ENCODE measurements at places on chromosomes 2 and 18.

DNA sequence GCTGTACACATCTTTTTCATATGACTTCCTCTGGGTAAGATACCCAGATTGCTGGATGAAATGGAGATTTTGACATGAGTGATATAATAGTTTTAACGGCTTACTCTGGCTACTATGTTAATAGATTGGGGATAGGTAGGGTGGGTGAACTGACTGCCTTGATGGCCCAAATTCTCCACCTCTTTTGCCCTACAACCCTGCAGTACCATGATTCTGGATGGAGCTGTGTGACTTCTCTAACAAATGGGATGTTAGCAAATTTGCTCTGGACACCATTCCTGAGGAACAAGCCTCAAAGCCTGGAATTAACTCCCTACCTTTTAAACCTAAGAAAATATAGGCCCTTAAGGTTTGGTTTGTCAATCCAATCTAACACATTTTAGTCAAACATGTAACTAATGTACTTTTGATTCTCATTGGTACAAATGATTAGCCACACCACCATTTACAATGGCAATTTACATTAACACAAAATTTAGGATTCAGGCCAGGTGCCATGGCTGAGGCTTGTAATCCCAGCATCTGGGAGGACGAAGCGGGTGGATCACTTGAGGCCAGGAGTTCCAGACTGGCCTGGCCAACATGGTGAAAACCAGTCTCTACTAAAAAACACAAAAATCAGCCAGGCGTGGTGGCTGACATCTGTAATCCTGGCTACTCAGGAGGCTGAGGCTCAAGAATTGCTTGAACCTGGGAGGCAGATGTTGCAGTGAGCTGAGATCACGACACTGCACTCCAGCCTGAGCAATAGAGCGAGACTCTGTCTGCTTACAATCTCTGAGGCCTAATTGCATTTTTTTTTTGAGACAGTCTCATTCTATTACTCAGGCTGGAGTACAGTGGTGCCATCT, 12.8 kb downstream of the CLK1 start:
- no peak for DNase-seq

DNA sequence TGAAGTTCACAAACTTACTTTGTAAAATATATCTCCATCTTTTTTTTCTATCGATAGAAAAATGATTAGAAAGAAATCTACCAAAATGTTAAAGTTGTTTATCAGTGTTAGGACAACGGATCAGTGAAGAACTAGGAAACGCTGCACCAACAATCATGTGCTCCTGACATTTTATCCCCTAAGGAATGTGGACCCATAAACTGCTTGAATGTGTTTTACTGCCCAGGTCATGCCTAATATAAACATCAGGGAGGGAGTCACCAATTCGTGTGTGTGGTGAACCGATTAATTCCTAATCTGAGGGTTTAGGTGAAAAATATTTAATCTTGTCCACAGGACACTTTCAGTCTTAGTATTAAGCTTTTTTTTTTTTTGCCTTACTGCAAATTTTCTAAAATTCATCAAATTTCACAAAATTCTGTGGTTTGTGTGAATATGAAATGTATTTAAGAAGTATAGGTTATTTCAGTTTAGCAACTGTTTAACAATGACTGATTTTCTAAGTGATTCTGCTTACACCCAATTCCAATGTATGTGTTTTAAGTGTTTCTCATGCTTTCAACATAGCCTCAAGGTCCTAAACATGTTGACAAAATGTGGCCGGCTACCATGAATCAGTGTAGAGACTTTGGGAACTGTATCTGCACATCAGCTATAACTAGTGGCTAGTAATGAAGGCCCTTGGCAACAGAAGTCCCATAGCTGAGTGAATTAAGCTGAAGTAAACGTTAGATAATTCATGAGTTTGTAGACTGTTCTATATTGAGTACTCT, 11.1 kb upstream of the KIDINS220 start:
- no peak for DNase-seq

GRCh38 chr2:54321047-54321446, 65.0 kb upstream of the TSPYL6 start:
- no peak for DNase-seq

GRCh38 chr2:222284466-222284865, 14.3 kb downstream of the PAX3 start:
- no peak for DNase-seq

- DNase-seq: no peak
These were observed 71.0 kb downstream of the TMEM182 start for GRCh38 chr2:102832789-102833188.

- no peak for DNase-seq
These were observed 324.7 kb downstream of the NRXN1 start for GRCh38 chr2:50707196-50707595.

DNA sequence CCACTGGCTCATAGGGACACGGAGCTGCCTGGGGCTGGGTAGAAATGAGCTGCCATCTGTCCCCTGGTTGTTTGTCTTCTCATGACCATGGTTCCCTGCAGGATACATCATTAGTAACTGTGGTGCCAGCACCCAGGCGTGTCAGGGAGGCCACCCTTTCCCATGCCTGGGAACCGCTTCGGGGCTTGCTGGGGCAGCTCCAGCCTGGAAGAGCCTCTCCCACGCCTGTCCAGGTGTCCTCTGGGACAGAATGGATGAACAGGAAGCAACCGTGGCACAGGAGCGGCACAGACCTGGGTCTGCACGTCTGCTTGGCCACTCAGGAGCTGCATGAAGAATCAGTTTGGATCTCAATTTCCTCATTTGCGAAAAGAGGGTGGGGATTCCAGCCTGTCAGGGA, 34.8 kb downstream of the SDC1 start:
- DNase-seq: no peak

GRCh38 chr2:237688081-237688480, 60.7 kb downstream of the LRRFIP1 start:
- no peak for DNase-seq

- DNase-seq: no peak
These were observed 31.1 kb downstream of the DOK1 start for GRCh38 chr2:74585406-74586185.

GRCh38 chr2:143833015-143833660, 686.8 kb downstream of the ZEB2 start:
- DNase-seq: no peak

DNA sequence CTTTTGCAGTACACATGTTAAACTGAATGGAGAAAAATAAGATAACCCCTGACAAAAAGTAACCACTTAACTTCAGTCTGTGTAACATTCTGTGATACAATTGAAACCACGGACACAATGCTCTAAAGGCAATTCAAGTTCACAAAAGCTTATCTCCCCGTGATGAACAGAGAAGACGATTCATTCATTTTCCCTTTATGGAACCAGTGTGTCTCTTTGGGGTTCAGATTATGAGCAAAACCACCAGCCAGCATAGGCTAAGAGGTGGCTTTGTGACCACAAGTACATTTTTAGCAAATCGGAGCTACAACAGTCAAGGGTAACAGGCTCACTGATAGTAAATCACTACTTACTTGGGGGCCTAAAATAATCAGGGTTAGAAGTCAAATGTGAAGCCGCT, 120.6 kb upstream of the SMAD7 start:
- no peak for DNase-seq

DNA sequence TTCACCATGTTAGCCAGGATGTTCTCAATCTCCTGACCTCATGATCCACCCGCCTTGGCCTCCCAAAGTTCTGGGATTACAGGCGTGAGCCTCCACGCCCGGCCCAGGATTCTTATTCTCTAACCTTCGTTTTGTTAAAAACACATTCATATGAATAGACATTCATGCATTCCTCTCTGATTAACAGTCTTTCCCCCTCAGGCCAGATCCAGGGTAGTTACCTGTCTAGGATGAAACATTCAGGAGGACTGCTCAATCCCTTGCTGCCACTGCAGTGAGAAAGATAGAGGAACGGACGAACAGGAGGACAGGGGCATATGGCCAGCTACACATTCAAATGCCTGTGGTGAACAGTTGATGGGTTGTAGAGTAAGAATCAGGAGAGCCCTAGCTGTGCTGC, 39.6 kb upstream of the EPC2 start:
- DNase-seq: no peak

DNA sequence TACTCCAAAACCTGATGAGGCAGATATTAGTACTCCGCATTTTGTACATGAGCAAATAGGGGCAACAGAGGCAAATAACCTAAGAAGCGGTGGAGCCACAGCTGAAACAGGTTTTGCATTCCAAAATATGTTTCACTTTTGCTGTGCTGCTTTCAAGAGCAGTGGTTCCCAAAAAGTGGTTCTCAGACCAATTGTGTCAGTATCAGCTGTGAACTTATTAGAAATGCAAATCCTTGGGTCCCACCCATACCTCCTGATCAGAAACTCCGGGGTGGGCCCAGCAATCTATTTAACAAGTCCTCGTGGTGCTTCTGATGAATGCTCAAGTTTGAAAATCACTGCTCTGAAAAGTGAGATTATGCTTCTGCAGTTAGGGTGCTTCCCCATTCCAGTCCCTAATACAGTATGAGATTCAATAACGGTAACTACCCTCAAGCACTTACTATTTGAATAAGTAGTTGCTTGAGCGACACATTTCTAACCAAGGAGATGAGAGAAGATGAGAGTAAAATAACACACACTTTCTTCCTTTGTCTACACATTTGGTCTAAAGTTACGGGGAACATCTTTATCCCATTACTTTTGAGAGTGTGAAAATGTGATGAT, 17.8 kb upstream of the TCF4 start:
- no peak for DNase-seq

GRCh38 chr2:46634905-46635304, 155.5 kb downstream of the TMEM247 start:
- DNase-seq: no peak

GRCh38 chr2:205593891-205594290, 88.4 kb upstream of the NRP2 start:
- no peak for DNase-seq

DNA sequence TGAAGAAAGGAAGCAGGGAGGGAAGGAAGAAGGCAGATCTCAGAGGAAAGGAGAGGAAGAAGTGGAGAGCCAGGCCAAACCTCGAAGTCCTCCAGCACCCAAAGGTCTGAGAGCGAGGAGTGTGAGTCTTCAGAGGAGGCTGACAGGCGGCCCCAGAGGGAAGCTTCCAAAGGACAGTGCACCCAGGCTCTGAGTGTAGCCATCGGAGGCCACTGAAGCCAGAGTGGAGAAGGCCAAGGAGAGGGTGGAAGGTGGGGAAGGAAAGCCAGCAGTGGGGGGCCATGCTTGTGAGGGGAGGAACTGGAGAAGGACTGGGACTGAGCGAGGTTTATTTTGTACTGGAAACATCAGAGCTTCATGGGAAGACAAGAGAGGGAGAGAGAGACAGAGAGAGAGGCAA, 6.0 kb downstream of the ATP6V1B1 start:
- no peak for DNase-seq

GRCh38 chr2:237870754-237871651, 11.6 kb downstream of the RAMP1 start:
- DNase-seq: no peak

DNA sequence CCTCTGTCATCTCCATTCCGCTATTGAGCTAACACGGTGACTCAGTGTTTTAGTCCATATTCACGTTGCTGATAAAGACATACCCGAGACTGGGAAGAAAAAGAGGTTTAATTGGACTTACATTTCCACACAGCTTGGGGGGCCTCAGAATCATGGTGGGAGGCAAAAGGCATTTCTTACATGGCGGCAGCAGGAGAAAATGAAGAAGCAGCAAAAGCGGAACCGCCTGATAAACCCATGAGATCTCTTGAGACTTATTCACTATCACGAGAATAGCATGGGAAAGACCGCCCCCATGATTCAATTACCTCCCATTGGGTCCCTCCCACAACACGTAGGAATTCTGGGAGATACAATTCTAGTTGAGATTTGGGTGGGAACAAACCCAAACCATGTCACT, 22.6 kb upstream of the CXXC1 start:
- DNase-seq: no peak

- DNase-seq: no peak
These were observed 66.5 kb downstream of the DPP4 start for GRCh38 chr2:162007447-162008040.

- DNase-seq: no peak
These were observed 50.4 kb downstream of the ZDBF2 start for GRCh38 chr2:206324869-206325268.

DNA sequence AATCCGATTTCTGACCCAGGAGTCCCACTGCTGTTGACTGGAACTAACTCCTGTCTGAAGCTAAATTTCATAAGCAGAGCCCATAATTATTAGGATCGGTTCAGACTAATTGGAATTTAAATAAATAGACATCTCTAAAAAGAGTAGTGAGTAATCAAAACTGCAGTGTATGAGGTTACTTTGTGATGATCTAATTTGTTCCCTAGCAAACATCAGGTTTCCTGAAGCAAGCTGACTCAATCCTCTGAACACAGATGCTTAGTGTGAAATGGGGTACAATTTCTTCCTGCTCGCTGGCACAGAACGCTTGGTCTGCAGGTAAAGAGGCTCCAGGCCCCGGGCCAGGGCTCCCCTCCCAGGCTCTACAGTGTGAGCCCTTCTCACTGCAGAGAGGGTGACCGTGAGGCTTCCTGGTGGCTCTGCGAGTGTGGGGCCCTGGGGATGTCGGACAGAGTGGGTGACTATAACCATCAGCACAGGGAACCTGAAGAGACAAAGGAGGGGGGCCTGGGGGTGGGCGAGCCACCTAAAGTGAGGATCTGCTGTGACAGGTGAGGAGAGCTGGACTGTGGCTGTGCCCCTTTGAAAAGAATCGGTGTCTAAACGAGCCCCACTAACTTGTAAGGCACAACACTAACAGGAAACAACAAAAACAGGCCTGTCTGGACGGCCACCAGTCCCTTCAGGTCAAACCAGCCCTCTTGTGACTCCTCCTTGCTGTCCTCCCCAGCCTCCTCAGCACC, 20.2 kb downstream of the CHST10 start:
- no peak for DNase-seq

GRCh38 chr2:133326652-133327397, 241.4 kb downstream of the NCKAP5 start:
- DNase-seq: peak; percentile 61

DNA sequence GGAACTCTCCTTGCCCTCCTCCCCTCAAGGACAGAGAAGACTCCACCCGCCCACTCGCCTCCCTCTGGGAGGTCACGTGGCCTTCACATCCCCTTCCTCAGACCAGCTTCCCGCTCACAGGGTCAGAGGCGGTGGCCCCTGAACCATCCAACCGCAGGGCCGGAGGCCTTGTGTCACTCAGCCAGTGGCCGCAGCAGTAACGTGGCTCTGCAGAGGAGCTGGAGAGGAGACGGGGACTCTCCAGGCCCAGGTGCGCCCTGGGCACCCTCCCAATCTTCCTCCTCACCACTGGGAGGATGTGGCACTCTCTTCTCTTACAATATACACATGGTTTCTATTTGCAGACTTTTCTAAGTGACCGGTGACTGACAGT, 161.7 kb downstream of the TWIST2 start:
- DNase-seq: no peak

- no peak for DNase-seq
These were observed 184.8 kb upstream of the VWC2L start for GRCh38 chr2:214226061-214226460.

DNA sequence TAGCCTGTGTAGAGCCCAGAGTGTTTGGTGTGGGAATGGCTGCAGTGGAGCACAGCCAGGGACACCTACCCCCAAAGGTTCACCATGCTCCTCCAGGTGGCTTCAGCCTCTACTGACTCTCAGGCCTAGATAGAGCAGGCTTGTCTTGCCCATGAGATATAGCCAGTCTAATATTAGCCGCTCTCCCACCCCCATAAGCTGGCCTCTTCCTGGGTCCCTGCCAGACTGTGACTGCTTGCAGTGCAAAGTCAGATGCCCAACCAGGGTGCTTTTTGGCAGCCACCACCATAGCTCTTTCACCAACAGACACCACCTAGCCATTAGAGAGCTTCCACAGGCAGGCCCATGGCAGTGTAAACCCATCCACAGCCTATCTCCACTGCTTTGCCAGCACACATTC, 405.3 kb downstream of the MBD2 start:
- no peak for DNase-seq

Data from fibroblast of upper back skin (primary cell).